ENCODE measurements at places on chromosomes 5 and 9.

DNA sequence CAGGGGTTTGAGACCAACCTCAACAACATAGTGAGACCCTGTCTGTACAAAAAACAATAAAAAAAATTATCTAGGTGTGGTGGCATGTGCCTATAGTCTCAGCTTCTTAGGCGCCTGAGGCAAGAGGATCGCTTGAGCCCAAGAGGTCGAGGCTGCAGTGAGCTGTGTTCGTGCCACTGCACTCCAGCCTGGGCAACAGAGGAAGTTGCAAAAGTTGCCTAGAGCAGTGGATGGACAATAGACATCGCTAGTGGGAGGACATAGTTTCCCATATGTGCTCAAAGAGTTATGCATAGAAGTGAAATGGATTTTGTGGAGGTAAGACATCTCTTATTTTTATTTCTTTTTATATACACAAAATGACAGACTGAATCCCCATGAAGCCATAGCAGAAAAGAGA lies 19.0 kb downstream of the HNRNPK start:
- no peak for DNase-seq

- DNase-seq = no peak
Measured at GRCh38 chr5:90000351-90000750, 409.2 kb downstream of the CETN3 start.

GRCh38 chr5:170380361-170380951 lies 8.7 kb downstream of the KCNMB1 start:
- no peak for DNase-seq

GRCh38 chr9:113888976-113889375 lies 12.9 kb downstream of the ZNF618 start:
- DNase-seq = no peak

DNA sequence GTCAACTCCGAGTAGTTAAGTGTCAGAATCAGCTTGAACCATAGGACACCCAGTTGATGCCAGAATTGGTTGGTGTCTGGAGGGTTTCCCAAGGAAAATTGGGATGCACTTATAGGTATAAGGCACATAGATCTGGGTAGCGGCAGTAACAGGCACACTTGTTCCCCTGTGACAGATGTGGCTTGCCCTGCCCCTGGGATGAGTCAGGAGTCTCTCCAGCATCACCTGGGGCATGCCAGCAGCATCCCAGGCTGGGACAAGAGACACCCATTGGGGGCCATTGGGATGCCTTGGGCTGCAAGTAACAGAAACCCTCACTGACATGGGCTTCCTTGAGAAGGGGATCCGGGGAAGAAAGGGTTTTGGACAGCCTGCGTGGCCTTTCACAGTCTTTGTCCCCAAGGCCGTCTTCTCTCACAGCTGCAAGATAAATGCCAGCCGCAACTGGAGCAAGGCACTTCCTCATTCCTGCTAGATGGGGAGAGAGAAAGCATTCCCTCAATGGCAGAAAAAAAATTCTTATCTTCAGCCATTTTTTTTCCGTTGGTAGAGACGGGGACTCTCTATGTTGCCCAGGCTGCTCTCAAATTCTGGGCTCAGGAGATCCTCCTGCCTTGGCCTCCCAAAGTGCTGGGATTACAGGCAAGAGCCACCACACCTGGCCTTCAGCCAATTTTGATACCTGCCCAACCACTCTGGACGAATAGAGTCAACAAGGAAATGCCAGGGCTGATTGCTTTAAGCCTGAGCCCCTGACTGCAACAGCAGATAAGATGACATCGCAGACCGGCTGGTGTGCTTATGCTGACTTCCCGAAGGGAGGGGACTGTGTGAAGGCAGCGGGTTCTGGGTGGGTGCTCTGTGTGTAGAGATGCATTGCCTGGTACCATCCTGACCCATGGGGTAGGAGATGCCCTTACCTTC lies 13.3 kb upstream of the RNF130 start:
- no peak for DNase-seq

DNA sequence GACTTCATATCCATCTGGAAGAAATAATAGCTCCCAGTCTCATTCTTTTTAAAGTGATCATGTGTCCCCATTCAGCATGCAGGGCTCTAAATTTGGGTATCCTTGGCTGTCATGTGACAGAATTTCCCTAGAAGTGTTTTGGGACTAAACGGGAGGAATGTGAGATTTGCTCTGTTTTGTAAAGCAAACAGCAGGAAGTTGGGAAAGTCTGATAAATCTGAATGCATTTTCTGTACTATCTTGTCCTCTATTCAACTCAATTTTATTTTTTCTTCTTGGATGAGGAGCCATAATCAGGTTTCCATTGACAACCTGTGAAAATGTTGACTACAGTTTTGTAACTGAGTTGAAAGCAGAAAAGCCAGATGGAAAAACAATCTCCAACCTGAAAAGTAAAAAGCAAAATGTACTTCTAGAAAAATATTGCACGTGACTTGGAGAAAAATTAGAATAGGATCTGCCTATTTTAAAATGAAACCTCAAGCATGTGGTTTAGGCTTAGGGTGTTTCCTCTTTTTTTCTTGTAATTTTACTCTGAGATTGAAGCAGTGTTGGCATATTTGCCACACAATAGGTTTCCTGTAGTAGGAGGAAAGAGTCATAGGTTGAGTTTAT lies 76.2 kb upstream of the IL6ST start:
- no peak for DNase-seq

GRCh38 chr5:145903113-145903512 lies 30.3 kb upstream of the GRXCR2 start:
- no peak for DNase-seq

GRCh38 chr9:36924071-36924470 lies 110.0 kb downstream of the PAX5 start:
- no peak for DNase-seq

- DNase-seq = no peak
Measured at GRCh38 chr9:9614607-9615006, 998.2 kb downstream of the PTPRD start.

DNA sequence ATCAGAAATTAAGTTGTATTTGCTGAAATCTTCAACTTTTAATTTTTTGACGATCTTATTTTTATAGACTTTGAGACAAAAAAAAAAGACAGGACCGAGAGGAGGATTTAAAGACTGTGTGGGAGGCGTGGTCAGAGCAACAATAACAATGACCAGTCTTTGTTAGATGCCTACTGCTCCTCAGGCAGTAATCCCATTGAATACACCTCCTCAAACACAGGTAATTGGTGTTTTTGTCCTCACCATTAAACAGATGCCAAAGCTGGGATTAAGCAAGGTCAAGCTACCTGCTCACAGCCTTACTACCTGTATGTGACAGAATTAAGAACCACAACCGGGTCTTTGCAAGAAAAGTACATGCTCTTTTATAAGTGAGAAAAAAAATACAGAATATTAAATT lies 233.3 kb upstream of the GRAMD2B start:
- no peak for DNase-seq

GRCh38 chr5:139660105-139660922 lies 12.2 kb downstream of the CXXC5 start:
- peak; percentile 62 for DNase-seq

DNA sequence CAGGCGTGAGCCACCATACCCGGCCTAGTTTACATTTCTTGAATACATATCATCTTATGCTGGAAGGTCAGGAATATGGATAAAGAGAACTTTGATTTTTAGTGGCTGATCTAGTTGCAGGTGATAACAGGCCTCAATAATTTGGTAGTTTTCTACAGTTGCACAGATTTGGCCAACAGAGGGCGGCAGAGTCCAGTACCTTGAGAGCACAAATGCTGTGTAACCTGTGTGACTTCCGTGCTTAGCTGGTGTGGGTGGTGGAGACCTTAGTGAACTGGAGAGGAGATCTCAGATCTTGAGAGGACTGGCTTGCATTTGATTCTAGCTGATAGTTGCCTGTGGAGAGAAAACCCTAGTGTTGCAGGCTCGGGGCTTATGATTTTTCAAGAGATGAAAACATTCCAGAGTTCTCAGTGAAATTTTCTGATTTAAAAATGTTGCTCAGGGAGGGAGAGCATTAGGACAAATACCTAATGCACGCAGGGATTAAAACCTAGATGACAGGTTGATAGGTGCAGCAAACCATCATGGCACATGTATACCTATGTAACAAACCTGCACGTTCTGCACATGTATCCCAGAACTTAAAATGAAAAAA lies 17.4 kb upstream of the GPR151 start:
- DNase-seq = peak; percentile 32

- no peak for DNase-seq
Measured at GRCh38 chr9:70761139-70761670, 346.7 kb upstream of the KLF9 start.

- no peak for DNase-seq
Measured at GRCh38 chr5:127909821-127910220, 173.7 kb upstream of the SLC12A2 start.

- peak; percentile 16 for DNase-seq
Measured at GRCh38 chr5:168085261-168086031, 206.0 kb upstream of the WWC1 start.

GRCh38 chr5:18003784-18004183 lies 369.5 kb downstream of the TAF11L14 start:
- DNase-seq = no peak

DNA sequence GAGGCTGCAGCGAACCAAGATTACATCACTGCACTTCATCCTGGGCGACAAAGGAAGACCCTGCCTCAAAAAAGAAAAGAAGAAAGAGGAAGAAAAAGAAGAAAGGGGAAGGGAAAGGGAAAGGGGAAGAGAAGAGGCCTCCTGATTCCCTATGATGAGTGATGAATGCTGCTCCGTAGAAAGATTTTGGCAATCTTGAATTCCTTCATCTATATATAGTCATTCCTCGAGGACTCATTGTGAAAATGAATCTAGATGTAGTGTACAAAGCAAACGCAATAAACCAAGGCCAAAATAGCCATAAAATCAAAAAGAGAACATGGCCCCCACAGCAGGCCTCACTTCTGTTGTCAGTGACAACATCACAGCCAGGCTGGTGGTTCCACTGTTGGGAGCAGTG lies 218.0 kb downstream of the DCP2 start:
- no peak for DNase-seq

DNA sequence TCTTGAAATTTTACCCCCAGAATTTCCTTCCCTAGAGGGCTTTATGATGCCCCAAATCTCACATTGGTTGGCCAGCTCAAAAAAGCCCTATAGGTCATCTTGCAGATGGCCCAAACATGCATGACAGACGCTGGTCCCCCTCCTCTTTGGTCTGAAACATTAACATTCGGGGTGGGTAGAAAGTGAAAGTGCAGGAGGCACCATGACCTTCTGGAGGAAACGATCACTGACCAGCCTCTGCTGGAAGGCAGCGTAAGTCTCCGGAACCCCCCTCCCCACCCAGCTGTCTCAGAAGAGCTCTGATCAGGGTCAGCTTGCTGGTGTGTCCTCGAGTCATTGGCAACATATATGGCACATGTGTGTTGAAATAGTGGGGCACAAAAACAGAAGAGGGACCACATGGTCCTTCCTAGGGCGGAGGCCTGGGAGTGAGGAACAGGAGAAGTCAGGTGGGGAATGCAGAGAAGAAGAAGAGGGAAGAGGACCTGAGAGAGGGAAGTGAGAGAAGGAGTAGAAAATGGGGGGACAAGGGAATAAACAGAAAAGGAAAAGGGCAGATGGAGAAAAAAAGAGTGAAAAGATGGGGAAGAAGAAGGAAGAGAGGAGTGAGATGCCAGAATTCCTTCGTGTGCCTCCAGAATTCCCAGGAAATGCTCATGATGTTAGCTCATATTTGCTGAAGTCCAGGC lies 46.2 kb downstream of the IL31RA start:
- no peak for DNase-seq

DNA sequence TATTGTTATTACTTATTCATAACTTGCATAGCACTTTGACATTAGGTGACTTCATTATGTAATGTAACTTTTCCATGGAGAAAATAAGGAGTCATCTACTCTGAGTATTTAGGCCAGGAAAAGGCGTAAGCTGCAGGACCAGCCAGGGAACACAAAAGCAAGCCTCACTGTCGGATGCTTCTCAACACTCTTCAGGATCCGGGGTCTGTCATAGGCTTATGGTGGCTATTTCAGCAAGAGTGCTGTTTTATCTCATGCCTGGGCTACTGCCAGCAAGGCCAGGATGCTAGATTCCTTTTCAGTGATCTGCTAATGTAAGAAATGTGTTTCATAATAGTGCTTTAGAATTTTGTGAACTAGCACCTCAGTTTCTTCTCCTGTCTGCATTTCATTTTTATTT lies 162.4 kb downstream of the CHSY3 start:
- DNase-seq = no peak

DNA sequence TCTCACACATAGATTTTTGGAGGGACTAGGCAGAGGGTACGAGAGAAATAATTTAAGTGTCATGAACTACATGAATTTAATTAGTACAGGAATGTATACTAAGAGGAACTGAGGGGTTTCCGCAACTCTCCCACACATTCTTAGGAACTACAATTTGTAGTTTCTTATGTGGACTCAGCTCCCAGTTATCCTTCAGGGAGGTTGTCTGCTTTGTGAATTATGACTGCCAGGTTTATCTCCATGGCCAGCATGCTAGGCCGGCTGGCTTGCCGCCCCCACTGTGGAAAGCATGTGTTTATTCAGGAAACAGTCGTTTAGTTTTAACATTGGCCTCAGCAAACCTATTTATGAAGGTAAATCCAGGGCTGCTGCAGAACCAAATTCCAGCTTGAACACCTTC lies 415.0 kb downstream of the KCTD16 start:
- no peak for DNase-seq

DNA sequence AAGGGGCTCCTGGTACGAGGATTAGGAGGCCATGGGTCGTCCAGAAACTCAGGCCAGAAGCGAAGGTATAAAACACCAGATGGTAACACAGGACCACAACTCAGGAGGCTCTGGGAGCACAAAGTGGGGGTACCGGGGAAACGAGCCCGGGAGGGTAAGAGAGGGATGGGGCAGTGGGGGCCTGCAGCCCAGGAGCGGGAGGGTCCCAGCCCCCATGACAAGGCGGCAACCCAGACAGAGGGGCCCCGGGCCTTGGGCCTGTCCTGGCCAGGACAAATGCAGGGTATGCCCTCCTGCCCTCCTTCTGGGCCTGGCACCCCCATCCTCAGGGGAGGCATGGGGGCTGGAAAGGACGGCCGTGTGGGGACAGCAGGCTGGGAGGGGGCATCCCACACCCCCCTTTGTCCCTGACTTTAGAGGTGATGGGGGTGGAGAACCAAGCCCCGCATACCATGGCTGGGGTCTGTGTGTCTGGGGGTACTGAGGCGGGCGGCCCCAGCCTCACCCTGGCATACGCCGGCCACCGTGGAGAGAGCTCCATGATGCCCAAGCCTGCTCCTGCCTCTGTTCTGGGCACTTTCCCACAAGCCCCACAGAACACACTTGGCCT lies 47.0 kb upstream of the EXOC3 start:
- no peak for DNase-seq

GRCh38 chr5:119341452-119342349 lies 14.1 kb upstream of the TNFAIP8 start:
- no peak for DNase-seq

DNA sequence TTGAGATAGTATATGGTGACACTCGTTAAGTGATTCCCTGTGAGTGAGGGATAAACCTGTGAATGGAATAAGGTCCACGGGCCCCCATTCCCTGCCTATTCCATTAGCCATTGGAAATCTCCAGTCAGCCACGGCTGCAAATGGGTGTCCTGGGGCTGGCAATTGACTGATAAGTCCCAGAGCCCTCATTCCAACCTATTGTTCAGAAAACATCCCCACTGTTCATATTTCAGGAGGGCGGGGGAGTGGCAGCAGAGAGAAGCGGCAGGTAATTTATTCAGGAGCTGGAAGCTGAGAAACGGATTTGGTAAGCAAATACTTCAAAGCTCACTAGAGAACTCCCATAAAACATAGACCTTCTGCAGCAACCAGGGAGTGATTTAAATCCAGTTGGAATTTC lies 42.0 kb downstream of the TMEM174 start:
- DNase-seq = no peak

GRCh38 chr9:133255371-133256135 lies 19.4 kb downstream of the ABO start:
- no peak for DNase-seq

GRCh38 chr5:137389042-137389441 lies 110.1 kb downstream of the SPOCK1 start:
- no peak for DNase-seq

GRCh38 chr5:179404321-179405053 lies 59.2 kb upstream of the ADAMTS2 start:
- no peak for DNase-seq

Measured in uterus (tissue), 4 donors.